Osteoblast (primary cell): ENCODE measurements at places on chromosomes 1 and 21. TPM values are rescaled to one million over a fixed set of nuclear protein-coding genes. Genes with fewer than 3 reads are reported as not detected.
A peak's percentile ranks its signal among the peaks of the same experiment; 100 is the strongest.

DNA sequence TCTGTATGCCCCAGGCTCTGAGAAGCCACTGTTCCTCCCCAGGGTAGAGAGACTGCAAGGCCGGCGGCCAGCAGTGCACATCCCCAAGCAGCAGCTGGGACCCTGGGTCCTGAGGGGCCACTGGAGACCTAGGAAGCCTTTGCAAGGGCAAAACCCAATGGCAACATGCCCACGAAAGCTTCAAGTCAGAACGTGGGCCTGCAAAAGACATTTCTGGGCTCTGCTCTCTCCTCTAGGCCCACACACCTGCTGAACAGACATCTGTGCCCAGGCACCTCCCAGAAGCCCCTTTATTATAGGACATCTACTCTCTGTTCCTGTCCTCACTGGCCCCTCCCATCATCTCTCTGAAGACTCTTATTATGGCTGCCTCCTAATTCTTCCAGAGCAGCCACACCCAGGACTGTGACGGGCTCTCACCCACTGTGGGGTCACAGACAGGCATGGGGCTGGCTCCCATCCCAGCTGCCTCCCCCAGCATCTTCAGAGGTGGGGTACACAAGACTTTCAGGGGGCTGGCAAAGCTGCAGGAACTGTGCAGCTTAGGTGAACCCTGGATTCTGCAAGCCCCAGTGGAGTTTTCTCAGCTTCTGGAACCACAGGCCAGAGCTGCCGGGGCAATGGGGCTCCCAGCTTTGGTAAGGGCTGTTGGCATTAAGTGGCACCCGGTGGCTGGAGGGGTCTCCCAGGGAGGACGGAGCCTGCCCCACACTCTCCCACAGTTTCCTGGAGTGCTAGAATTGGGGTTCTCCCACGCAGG, 12.6 kb downstream of the TRIM11 start:
- DNase-seq = peak; percentile 51

- DNase-seq = no peak
Observed at GRCh38 chr1:161073474-161074121, 3.9 kb upstream of the ARHGAP30 start.

DNA sequence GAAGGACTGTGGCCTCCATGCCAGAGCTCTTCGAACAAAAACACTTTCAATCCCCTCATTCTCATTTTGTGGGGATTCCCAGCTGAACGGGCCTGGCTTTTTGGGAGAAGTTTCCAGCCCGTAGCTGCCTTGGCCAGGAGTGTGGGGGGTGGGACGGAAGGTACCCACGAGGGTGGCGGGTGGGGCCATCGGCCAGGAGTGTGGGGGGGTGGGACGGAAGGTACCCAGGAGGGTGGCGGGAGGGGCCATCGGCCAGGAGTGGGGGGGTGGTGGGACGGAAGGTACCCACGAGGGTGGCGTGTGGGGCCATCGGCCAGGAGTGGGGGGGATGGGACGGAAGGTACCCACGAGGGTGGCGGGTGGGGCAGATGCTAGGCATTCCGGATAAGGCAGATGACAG, 71.7 kb upstream of the ZBTB18 start:
- DNase-seq = no peak

DNA sequence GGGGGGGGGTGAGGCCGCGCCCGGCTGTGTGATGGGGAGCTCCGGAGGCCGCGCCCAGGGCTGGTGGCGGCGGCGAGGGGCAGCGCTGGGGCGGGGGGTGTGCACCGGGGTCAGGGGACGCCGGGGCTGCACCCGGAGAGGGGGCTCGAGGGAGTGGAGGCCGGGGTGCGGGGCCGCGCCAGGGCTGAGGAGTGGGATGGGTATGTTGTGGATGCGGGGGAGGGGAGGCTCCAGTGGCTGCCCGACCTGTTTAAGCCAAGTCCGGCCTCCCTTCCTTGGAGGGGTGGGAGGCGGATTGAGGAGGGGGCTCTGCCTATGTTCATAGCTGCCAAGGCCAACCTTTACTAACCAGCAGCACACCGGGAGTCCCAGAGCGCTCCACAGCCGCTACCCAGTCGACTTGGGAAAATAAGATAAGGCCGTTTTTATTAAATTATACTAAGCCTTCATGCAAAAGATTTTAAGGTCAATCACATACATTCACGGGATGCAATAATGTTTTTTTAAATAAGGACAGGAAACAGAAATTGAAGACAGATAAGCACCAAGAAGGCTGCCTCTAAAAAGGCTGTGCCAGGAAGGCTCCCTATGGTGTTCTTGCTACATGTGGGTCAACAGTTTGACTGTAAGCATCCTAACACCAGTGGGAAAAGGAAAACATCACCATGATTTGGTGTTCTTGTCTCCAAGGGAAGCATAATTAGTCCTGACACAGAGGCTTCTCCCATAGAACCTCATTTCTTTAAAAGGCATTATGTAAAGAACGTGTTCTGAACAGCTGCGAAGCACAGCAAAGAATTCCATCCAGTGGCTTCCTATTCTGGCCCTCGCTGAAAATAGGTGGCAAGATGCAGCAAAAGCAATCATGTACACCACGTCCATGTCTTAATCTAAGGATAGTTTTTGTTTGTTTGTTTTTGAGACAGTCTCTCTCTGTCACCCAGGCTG, 626 bp upstream of the HLCS start:
- DNase-seq = no peak

DNA sequence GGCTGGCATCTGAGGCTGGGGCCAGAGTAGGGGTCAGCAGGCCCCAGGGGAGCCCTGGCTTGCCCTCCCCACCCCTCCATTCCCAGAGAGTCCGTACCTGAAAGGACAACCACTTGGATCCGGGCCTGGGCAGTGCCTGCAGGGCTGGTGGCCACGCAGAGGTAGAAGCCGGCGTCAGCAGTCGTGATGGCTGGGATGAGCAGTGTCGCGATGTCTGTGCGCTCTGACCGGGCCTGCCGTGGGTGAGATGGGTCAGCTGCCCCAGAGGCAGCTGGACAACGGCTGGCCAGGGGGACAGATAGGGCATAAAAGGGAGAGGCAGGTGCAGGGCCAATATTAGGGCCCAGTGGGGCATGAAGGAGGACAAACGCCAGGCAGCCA, 42.7 kb downstream of the LDLRAD2 start:
- no peak for DNase-seq

GRCh38 chr1:64687725-64688327, 57.0 kb upstream of the RAVER2 start:
- peak; percentile 13 for DNase-seq

DNA sequence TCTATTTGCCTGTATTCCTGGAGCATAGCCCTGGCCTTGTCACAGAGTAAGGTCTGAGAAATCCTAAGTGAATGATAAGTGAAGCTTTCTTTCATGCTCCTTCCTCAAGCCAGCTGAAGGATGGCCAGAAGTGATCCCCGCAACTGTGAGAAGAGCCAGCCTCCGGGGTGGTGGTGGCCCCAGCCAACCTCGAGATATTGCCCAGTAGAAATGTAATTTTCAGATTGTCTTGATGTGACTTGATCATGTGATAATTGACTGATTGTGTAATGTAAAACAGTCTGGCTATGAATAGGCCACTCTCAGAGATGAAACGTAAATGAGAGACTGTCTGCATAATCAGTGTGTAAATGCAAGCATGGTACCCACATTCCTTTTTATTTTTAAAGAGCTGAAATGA, 242.4 kb upstream of the CAMK1G start:
- no peak for DNase-seq

DNA sequence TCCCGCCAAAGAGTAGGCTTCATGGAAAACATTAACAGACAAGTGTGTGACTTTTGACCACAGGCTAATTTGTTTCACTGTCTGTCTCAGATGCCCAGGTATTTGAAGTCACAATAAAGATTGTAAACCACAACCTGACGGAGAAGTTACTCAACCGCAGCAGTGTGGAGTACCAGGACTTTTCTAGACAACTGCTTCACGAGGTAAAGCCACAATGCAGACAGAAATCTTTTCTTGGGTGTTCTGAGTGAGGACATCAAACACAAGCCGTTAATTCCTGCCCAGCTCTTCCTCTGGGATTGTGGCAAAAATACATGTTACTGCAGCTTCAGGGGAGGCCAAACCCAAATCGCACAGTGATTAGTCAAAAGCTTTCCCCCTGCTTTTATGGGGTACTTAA, 31.0 kb downstream of the UMODL1 start:
- DNase-seq = no peak

DNA sequence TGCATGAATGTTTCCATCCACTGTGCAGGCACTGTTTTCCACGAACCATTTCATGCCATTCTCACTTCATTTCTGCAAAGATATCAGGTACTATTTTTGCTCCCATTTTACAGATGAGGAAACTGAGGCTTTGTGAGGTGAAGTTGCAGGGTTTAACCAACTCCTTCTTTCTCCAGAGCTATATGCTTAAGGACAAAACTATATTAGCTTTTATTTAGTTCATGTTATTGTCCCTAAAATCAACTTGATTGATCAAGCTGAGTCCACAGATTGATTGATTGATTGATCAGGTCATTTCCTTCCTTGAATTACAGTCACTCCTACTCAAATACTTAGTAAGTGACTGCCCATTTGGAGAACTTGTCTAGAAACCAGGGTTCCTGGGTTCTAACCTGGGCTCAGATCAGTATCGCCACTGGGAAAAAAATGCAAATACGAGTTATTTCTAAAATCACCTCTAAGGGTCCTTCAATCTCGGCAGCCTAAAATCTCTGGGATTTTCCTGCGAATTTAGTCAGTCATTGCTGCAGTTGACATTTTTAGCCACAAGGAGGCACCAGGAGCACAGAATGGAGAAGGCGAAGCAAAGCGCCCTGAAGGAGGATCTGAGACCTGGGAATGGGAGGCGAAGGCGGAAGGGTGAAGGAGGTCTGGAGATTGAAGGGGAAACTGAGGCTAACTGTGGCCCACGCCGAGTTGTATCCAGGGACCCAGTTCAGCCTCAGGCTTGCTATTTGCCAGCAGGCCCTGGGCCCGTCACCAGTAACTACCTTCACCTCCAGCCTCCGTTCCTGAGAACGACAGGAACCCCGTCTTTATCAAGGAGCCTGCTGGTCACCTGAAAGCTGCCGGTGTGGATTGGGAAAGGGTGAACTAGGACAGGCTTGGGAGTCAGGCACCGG, 14.3 kb upstream of the MUL1 start:
- DNase-seq = peak; percentile 64

DNA sequence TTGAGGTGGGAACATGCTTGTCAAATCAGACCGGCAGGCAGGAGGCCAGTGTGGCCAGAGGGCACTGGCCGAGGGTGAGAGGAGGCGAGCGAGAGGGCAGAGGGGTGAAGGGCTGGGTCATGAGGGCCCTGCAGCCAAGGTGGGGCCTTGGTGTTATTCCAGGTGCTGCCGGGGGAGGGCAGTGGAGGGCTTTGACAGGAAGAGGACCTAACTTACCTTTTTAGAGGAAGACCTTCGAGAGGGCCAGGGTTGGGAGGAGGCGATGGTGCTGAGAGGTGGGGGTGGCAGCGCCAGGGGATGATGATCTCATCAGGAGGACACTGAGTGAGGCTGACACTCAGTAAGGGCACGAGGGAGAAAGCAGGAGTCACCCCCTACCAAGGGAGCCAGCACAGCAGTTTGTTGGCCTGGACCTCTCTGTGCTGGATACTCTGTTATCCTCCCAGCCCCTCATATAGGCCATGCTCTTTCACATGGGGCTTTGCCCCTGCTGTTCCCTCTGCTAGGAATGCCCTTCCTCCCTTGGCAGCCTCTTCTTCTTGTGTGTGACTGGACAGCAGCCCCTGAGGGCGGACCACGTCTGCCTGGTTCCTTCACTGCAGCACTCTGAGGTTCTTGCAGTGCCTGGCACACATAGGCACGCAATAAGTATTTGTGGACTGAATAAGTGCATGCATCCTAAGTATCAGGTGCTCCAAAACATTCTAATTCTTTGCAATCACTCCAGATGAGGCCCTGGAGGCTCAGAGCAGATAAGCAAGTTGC, 7.5 kb upstream of the TTC22 start:
- peak; percentile 57 for DNase-seq

- DNase-seq = no peak
Observed at GRCh38 chr1:158208586-158209116, 28.0 kb downstream of the CD1D start.

GRCh38 chr1:171455967-171456366, 29.4 kb upstream of the PRRC2C start:
- DNase-seq = no peak

DNA sequence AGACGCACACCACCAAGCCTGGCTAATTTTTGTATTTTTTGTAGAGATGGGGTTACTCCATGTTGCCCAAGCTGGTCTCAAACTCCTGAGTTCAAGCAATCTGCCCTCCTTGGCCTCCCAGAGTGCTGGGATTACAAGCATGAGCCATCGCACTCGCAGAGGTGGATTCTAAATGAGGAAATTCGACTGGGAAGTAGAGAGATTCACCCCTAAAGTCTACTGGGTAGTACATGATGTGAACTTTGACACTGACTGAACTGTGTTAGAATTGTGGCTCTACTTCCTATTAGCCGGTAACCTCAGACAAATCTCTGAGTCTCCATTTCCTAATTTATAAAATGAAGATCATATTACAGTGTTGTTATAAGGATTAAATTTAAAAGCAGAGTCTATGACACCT, 276.0 kb upstream of the NR5A2 start:
- DNase-seq = no peak

- peak; percentile 52 for DNase-seq
Observed at GRCh38 chr1:11525516-11525915, 46.6 kb downstream of the DISP3 start.

GRCh38 chr1:41545996-41546832, 61.7 kb upstream of the EDN2 start:
- no peak for DNase-seq

GRCh38 chr1:66386712-66387111, 147.2 kb upstream of the SGIP1 start:
- DNase-seq = no peak

GRCh38 chr1:203263496-203263895, 34.0 kb upstream of the CHIT1 start:
- no peak for DNase-seq

DNA sequence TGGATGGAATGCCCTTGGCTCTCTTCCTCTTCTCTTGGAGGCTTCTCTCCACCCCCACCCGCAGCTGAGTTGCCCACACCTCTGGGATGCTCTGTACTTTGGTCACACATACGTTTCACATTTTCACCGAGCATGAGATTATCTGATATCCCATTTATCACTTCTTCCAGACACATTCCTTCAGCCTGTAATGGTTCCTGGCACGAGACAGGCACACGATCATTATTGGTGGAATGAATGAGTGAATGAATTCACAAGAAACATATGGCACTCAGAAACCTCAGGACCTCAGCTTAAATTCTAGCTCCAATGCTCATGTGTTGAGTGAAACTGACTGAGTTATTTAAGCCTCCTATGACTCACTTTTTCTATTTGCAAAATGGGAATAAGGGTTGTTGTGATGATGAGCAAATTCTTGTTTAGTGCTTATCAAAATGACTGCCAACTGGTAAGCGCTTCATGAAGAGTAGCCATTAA, 242.7 kb upstream of the JUN start:
- DNase-seq = peak; percentile 64

The PROK1 gene
- total RNA-seq = not detected in 2 replicates

The GIPC2 gene
- 0.29 and 0.36 TPM in 2 replicates for total RNA-seq

The HLCS gene
- total RNA-seq = 51.9 and 59.7 TPM in 2 replicates

The VWA5B1 gene
- not detected in 2 replicates for total RNA-seq

The CBR3 gene
- 17.4 and 22.7 TPM in 2 replicates for total RNA-seq

The GBP7 gene
- total RNA-seq = not detected in 2 replicates

The TDRD5 gene
- not detected in 2 replicates for total RNA-seq

The SYCP1 gene
- total RNA-seq = not detected in 2 replicates

The CD160 gene
- not detected in 2 replicates for total RNA-seq
